ENCODE measurements at places on chromosomes 13 and 19.

DNA sequence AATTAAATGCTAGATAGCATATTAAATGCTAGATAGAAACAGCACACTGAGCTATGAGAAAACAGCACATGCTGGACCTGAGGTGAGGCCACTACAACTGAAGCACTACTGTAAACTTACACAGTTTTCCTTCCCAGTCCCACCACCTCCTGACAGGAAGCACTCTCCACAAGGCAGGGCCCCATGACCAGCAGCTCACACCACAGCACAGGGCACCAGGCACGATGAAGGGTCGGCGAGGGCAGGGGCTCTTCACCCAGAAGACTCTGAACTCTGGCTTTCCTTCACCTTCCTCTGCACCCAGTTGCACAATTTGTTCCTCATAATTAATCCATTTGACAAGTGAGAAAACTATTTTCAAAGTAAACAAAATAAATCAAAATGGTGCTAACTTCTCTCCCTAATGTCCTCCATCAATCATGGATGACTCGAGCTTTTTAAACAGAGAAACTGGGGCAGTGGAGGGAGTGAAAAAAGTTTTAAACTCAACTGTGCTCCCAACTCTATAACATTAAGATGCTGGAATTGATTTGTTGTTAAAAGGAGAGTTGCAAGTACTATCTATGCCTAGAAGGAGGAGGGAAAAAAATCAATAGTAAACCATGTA, 568.7 kb downstream of the UQCRFS1 start:
- no peak for DNase-seq

DNA sequence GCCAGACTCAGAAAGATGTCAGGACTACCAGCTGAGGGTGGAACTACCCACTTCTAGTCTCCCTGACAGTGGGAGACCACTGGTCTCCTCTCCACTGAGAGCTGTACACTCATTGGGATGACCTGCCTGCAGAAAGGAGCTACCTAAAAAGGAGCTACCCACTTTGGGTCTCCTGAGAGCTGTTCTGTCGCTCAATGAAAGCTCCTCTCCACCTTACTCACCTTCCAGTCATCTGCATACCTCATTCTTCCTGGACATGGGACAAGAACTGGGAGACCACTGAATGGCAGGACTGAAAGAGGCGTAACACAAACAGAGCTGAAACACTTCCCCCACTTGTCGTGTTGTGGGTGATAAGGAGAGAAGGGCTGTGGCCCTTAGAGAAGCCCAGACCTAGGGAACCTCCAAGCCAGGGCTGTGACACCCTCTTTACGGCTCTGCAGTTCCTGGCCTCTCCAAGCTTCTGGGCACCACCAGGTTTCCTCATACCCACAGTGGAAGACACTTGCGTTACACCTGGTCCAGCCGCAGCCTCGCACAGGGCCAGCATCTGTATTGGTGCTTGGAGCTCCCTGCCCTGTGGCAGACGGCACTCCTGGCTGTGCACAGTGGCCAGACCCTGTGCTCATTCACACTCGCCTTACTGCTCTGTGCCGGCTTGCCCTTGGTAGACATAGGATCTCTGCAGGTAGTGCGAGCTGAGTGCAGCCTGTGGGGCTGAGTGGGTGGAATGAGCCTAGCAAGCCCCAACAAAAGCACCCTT, 54.9 kb upstream of the SLITRK6 start:
- no peak for DNase-seq

DNA sequence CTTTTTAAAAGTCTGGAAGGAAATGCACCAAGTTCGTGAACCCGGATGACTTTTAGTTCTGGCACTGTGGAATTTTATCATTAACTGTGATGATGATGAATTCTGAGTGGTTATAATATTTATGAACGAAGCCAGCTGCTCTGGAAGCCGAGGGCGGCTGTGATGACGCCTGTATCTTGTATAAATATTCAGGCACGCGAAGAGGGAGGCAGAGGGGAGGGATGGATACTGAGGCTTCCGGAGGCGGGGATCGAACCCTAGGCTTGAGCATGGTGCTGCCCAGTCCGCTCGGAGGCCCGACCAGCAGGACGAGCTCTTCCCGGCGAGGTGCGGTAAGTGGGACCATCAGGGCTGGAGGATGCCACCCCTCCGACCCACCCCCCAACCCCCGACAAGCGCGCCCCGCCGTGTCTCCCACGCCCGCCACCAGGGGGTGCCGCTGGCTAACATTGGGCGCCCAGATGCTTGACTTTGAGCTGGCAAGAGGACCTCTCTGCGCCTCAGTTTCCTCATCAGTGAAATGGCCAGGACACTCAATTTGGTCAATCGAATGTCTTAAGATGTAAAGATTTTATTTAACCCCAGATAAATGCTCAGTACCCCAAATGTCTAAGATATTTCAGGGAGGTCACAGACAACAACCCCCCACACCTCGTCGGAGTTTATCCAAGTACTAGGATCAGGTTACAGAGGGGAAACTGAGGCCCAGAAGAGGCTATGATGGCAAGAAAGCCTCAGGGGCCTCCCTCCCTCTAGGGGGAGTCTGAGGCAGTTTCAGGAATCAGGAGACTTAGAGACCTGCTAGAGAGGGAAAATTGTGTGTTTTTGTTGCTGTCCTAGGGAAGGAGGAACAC, 4.5 kb upstream of the RAB3A start:
- no peak for DNase-seq

DNA sequence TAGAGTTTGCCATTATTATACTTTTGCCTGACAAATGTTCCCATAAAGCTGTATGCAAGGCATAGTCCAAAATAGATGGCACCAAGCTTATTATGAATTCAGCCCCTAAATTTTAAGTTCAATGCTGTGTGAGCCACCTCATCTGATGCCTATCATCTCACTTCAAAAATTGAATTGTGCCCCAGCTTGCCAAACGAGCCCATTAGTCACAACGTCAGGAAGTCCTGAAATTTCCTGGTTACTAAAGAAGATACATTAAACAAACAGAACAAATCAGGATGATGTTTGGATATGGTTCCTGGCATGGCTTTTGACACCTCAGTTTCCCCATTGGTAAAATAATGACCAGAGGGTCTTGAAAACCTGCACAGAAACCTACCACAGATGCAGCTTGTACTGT, 147.5 kb upstream of the SOX21 start:
- no peak for DNase-seq

GRCh38 chr13:23903906-23904280, 6.6 kb upstream of the C1QTNF9B start:
- no peak for DNase-seq

Measured in retina (tissue), 1 donor.